ENCODE measurements at places on chromosomes 4 and X. TPM values are rescaled to one million over a fixed set of nuclear protein-coding genes. Genes with fewer than 3 reads are reported as not detected.
A peak's percentile ranks its signal among the peaks of the same experiment; 100 is the strongest.

- DNase-seq, result no peak
These were observed 21.4 kb upstream of the ANXA10 start for GRCh38 chr4:168070903-168071302.

GRCh38 chrX:14013054-14013453, 16.6 kb downstream of the GEMIN8 start:
- no peak for DNase-seq

PTPN13 gene
- 238 TPM for total RNA-seq

GRCh38 chrX:123081776-123082175, 102.3 kb upstream of the GRIA3 start:
- no peak for DNase-seq

GRCh38 chr4:80587871-80588385, 252.4 kb downstream of the CFAP299 start:
- DNase-seq, result no peak

DNA sequence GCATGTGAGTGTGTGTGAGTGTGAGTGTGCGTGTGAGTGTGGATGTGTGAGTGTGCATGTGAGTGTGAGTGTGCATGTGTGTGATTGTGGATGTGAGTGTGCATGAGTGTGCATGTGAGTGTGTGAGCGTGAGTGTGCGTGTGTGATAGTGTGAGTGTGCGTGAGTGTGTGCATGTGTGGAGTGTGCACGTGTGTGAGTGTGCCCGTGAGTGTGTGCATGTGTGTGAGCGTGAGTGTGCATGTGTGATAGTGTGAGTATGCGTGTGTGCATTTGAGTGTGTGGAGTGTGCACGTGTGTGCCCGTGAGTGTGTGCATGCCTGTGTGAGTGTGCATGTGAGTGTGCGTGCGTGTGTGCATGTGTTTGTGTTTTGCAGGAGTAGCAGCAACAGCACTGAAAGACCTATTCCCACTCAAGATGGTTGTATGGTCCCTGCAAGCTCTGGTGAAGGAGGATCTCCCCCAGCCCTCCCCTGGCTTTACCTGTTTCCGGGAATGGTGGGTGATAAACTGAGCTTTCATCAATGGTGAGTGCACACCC, 30.7 kb upstream of the HELT start:
- no peak for DNase-seq

- DNase-seq, result no peak
These were observed 414.9 kb downstream of the CENPC start for GRCh38 chr4:67130411-67130810.

KLHL13 gene
- total RNA-seq, result 12.4 TPM

CLTRN gene
- 7.2 TPM for total RNA-seq

GRCh38 chrX:56763556-56764152, 34.6 kb downstream of the NBDY start:
- peak; percentile 55 for DNase-seq

GAGE13 gene
- total RNA-seq, result not detected

FAM53A gene
- 3.3 TPM for total RNA-seq

ARHGAP36 gene
- total RNA-seq, result 0.93 TPM

DNA sequence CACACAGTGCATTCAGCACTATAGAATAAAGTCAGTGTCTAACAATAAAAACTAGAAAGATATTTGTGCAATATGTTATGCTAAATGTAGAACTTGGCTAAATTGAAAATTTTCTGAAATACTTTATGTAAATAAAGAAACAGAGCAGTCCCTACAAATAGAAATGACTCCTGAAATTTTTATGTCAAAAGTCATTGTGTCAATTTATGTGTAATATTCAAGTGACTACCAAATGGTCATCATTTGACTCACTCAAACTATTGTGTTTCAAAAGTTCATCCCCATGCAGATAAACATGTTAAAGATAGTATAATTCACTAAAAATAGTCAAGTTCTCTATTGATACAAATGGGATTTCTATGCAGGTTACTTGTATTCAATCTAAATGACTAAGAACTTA, 17.9 kb downstream of the LRBA start:
- DNase-seq, result no peak

RBM47 gene
- total RNA-seq, result 64.4 TPM

GRCh38 chr4:166067915-166068314, 194.9 kb downstream of the TLL1 start:
- no peak for DNase-seq

- no peak for DNase-seq
These were observed 459.7 kb upstream of the FAT1 start for GRCh38 chr4:187183346-187183745.

DNA sequence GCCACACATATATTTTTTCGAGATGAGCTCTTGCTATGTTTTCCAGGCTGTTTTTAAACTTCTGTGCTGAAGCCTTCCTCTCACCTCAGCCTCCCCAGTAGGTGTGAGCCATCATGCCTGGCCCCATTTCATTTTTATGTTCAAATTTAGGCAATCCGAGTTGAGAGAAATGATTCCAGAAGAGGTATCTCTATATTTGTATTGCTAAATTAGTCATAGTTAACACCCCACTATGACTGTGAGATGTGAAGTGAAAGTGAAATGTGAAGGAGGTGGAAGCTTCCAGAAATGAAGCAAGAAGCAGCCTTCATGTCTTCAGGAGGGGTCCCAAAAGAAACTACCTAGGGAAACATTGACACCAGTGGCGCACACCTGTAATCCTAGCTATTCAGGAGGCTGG, 17.7 kb downstream of the APELA start:
- no peak for DNase-seq

KIAA1210 gene
- total RNA-seq, result not detected

Data from endodermal cell (in vitro differentiated cells).